ENCODE measurements at places on chromosomes 16 and 17.

DNA sequence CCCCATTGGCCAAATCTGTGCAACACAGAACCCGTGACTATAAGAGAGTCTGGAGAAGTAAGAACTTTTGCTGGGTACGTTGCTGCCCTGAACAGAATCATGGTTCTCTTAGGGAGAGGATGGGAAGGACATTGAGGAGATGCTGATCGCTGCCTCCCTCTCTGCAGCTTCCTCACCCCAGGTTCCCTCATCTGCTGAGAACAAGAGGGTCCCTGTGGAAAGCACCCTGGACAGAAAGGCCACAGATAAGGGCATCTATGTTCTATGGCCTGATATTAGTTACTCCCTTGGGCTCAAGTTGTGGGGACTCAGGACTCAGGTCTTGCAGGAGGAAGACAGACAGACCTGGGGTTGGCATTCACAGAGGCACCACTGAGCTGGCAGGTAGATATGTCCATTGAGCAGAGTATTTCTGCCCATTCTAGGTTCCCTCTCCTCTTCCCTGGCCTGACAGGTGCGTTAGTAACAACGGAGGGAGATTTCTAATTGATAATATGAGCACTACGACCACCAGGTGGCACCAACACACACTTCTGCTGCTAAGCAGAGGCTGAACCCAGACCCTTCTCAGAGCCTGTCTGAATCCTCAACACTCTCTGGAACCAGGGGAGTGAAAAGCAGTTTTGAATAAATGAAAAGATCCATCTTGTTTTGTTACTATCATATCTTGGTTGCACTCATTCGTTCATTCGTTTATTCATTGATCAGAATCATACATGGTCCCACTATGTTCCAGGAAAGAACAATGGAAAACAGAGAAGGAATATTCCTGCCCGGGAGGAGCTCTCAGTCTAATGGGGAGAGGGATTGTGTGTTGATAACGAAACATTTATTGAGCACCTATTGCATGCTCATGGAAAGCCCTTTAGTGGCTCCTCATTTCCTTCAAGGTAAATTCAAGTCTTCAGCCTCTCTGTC is 56.4 kb downstream of the SLC6A2 start:
- peak; percentile 50 for DNase-seq

DNA sequence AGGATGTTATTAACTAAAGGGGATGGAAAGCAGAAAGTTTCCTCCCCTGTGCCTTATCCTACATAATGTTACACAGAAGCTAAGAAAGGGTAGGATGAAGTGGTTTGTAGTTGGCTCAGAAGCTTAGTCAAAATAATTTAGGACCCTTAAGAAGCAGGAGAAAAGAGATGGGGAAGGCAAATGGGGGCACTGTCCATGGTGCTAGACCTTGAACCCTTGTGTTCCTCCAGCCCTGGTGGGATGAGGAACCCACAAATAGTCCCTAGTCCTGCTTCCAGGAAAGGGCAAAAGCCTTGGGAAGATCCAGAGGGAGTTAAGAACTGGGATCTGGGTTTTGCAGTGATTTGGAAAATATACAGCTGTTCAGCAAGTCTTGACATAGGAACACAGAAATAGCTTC is 54.5 kb downstream of the SLC5A11 start:
- DNase-seq, result no peak

- DNase-seq, result no peak
Observed at GRCh38 chr16:69260019-69260418, 51.1 kb upstream of the VPS4A start.

GRCh38 chr17:36703860-36704266 is 102.5 kb downstream of the MRM1 start:
- DNase-seq, result no peak

DNA sequence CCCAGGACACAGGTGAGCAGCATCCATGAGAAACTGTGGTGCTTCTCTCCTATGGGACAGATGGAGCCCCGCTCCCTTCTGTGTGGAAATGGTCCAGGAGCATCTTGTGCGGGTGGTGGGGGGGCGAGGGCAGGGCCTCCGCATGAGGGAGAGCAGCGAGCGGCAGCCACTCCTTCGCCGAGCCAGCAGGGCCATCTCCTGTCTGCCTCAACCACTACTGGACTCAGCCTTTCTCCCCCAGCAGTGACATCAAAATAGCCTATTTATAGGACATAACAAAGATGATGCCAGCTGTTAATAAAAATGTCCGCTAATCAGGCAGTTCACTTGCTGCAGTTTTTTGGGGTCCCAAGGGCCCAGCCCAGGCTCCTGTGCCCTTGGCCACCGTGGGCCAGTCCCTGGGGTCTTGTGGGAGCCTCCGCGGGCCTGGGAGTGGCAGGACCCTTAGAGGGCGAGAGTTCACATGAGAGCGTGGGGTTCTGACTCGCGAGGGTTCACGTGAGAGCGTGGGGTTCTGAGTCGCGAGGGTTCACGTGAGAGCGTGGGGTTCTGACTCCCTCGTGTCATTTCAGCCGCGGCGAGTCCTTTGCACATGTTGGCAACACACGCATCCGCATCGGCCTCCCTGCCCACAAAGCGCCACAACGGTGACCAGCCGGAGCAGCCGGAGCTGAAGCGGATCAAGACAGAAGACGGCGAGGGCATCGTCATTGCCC is 47.4 kb downstream of the WDR45B start:
- DNase-seq, result no peak

GRCh38 chr17:61303817-61304096 is 95.9 kb upstream of the TBX2 start:
- DNase-seq, result no peak

- DNase-seq, result no peak
Observed at GRCh38 chr17:44707755-44708400, 587 bp upstream of the DBF4B start.

DNA sequence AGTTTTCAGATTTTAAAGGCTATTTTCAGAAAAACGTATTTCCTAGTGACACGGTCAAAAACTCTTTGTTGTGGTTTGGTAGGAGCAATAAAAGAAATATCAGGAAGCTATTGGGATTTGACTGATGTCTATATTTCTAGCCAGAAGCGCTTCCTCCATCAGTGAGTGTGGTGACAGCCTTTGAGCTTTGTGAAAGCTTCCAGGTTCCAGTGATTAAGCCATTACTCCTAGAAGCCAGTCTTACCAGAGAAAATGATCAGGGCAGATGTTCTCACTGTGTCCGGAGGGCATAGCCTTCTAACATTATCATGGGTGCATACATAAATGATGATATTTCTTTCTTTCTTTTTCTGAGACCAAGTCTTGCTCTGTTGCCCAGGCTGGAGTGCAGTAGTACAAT is 39.6 kb downstream of the MAP2K6 start:
- DNase-seq, result no peak

GRCh38 chr17:57356719-57357391 is 100.5 kb downstream of the MSI2 start:
- no peak for DNase-seq

GRCh38 chr16:78286065-78286464 is 186.6 kb downstream of the WWOX start:
- DNase-seq, result no peak

DNA sequence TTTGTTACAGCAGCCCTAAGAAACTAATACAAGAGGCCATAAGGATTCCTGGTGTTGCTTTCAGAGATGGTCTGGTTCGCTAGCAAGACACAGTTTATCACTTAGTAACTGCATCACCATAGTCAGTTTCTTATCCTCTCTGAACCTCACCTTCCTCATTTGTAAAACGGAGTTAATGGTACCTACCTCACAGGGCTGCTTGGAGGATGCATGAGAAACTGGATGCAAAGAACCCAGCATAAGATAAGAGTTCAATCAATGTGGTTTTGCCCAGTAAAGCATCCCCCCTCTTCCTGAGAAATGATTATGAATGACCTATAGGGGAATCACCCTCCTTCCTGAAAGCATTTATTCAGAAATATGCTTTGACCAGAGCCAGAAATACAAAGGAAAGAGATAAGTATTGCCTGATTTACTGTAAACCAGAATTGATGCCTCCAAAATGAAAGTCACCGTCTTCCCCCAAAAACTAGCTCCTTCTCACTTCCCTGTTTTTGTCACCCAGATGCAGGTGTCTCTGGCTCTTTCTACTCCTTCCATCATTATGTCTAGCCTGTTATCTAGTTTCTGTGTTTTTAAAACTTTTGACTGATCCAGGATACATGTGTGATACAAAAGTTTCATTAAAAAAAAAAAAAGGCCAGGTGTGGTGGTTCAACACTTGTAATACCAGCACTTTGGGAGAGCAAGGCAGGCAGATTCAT is 2.8 kb upstream of the TEFM start:
- DNase-seq, result no peak

GRCh38 chr17:76868176-76868668 is at the start of gene MGAT5B:
Gene MGAT5B (plus strand): TSS chr17:76868404. CDS start chr17:76869030, 626 bp downstream.
- peak; percentile 56 for DNase-seq

DNA sequence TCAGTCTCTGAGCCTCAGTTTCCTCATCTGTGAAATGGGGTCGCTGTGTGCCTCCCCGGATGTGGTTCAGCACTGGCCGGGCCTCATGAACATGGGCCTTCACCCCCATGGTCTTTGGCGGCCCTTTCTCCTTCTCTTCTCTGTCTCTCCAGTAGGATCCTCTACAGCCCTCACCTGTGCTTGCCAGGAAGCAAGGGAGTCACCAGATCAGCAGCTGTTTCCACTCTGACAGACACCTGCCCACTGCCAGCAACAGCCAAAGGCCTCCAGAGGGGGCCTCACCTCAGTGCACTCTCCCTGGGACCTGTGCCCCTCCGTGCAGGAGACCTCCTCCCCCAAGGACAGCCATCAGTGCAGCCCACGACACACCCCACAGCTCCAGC is 89.4 kb downstream of the C16orf78 start:
- no peak for DNase-seq

GRCh38 chr17:42577140-42577531 is 393 bp downstream of the PSMC3IP start:
- DNase-seq, result no peak

- no peak for DNase-seq
Observed at GRCh38 chr17:35668802-35669201, 62.6 kb upstream of the RASL10B start.

DNA sequence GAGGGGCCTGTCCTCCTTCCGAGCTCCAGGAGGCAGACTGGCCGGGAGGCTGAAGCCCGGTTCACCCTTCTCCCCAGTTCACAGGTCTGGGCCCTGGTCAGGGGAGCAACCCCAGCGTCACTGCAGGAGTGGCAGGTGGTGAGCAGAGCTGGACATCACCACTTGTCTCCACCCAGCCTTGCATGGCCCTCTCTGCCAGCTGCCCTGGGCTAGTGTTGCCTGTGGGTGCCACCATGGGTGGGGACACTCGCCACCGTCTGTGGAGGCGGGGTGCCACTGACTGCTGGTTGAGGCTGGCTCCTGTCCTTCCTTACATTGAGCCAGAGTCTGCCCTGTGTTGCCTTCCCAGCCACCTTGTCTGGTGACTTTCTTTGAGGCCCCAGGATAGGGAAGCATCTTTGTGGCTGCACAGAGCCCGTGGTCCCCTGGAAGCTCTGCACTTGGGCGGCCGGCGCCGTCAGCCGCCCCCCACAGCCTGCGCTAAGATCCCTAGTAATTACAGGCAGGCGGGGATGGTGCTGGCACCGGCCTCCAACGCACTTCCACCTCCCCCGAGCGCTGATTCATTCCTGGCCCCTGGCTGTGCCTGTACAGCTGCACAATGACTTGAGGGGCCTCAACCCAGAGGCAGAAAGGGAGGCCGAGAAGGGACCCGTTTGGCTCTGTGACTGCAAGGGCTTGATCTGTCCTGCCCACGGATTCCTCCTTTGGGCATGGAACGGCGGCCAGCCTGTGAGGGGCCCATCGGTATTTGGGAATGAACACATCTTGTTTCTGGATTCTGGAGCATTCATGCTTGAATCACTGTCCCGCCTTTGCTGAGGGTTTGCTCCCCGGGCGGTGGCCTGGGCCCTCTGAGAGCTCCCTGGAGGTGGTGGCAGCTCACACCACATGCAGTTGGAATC is 5.2 kb downstream of the BAIAP2 start:
- no peak for DNase-seq

GRCh38 chr16:76488065-76488417 is 210.8 kb downstream of the CNTNAP4 start:
- no peak for DNase-seq

DNA sequence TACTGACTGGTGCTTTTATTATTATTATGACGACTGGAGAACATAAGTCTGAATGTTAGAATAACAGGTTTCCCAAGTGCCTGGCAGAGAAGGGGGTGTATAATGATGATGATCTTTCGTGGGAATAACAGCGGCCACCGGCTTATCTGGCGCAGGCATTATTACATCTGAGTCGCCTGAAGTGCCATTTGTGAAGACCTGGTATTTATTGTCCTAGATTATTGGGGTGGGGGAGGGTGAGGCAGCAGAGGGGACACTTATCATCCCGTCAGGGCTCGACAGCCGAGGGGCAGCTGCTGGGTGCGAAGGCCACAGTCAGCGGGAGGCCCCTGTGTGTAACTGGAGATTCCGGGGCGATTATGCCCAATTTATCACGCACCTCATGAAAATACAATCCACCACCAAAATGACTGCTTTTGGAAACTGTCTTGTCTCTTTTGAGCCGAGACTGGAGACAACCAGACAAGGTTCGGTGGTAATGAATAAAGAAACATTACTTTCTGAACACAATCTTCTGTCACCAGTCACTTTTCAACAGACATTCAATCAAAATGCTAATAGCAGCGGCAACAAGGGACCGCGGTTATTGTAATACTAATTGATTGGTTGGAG is 199.3 kb downstream of the CCDC182 start:
- no peak for DNase-seq

DNA sequence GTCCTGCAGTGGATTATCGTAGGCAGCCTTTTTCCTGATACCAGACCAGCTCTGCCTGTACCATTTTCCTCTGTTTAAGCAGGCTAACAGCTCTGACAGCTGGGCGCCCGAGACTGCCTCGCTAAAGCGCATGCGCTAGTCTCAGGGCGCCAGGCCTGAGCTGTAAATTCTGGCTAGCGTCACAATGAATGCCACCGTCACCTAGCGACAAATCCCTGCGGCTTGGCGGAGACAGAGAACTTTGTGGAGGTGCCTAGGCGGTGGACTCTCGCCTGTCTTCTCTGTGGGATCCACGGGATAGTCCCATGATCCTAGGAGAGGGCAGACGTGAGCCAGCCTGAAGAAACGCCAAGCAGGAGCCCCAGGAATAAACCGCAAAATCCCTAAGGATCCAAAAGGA is 573.9 kb downstream of the KCNJ18 start:
- no peak for DNase-seq

DNA sequence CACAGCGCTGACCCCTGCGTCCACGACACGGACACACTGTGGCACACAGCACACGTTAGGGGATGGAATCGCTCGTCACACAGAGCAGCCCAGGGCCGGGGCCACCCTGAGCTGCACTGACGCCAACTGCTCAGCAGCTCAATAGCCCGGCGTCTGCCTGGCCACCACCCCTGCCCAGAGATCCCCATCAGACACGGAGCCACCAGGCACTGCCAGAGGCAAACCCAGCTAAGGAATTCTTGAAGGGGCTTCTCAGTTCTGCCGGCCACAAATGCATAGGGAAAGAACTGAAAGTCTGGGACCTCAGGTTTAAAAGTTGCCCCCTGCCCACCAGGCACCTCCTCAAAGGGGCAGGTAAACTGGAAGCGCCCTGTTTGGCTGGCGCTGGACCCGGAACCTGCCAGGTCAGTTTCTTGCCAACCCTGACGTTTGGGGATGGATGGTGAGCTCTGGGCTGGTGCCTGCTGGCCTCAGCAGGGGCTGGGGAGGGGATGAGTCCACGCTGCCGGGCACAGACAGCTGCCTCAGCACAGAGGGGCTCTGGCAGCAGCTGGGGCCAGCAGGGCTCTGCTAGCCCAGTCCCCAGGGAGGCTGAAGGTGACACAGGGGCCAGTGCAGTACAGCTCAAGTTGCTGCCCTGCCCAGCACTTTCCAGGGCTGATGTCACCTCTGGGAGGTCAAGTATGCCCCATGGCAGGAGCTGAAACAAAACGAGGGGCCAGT is 33.2 kb downstream of the TIMM22 start:
- no peak for DNase-seq

GRCh38 chr16:87515475-87516330 is 22.9 kb upstream of the ZCCHC14 start:
- DNase-seq, result no peak

GRCh38 chr17:75843577-75844529 is at the start of gene UNC13D:
Gene UNC13D (minus strand): TSS chr17:75844404. CDS start chr17:75844337, 67 bp downstream.
- no peak for DNase-seq

Data from stimulated activated CD8-positive, alpha-beta memory T cell treated with anti-CD3 and anti-CD28 coated beads, Interleukin-7, amount 100 ng/mL, for 24 hours (primary cell).